Hippocampal formation (tissue), 2 donors: ENCODE measurements at places on chromosomes 7 and 10.

DNA sequence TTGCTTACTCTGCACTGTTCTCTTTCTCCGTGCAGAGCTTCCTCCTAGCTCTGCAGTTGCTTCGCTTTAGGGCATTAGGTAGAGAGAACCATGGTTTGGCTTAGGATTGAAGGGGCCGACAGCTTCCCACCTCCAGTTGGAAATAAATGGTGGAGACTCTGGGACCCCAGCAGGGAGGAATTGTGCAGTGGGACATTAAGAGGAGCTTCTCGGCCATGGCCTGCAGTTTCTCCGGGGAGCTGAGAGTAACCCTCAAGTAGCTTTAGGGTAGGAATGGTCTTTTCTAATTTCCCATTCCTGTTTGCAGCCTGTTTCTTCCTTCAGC is 1.2 kb downstream of the SUFU start:
- DNase-seq = no peak

- no peak for DNase-seq
These were observed 60.0 kb downstream of the DGKB start for GRCh38 chr7:14842523-14842922.

- no peak for DNase-seq
These were observed 336.5 kb downstream of the CRPPA start for GRCh38 chr7:16084875-16085274.

GRCh38 chr7:107014387-107015023 is 30.0 kb upstream of the PRKAR2B start:
- DNase-seq = no peak

GRCh38 chr7:21911341-21911875 is 34.3 kb downstream of the CDCA7L start:
- no peak for DNase-seq

GRCh38 chr10:118407026-118407425 is 64.9 kb upstream of the FAM204A start:
- DNase-seq = no peak

- no peak for DNase-seq
These were observed 546.0 kb upstream of the FZD8 start for GRCh38 chr10:36188080-36188453.

GRCh38 chr7:109983618-109984017 is 1107.3 kb upstream of the LRRN3 start:
- DNase-seq = no peak

- no peak for DNase-seq
These were observed 231.9 kb upstream of the GRM3 start for GRCh38 chr7:86411814-86412213.

- DNase-seq = no peak
These were observed 60.9 kb upstream of the COL1A2 start for GRCh38 chr7:94333810-94334209.

GRCh38 chr7:20241194-20241910 is 24.2 kb upstream of the MACC1 start:
- DNase-seq = no peak

DNA sequence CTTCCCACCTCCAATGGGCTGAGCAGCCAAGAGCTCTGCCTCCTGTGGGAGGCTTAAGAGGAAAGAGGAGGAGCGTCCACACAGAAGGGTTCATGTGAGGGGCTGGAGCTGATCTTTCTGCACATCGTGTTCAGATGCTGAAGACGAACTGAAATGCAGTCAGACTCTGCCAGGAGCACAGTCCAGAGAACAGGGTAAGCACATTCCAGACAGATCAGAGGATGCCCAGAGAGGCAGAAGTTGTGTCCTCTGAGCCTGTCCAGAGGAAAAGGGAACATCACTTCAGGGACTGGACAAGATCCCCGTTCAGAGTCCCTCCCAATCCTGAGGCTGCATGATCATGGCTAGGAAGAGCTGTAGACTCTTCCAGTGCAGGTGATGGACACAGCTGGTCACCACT is 72.9 kb downstream of the ITIH5 start:
- no peak for DNase-seq

DNA sequence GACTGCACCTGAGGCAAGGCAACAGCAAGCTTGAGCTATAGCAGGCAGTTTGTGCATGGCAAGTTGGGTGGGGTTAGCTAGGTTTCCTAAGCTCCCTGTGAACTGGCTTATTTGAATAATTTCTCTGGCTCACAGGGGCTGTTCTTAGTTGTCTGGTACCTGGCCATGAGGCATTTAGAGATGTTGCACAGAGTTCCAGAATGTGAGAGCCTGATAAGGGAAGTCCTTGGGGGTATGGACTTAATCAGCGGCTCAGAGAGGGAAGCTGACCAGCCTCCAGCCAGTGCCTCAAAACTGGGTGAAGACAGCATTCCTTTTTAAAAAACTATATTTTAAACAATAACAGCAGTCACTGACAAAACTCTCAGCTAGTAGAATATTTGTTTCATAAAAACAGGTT is 307.4 kb downstream of the FZD1 start:
- no peak for DNase-seq

GRCh38 chr10:36109399-36110023 is 467.4 kb upstream of the FZD8 start:
- DNase-seq = no peak

- DNase-seq = no peak
These were observed 21.6 kb upstream of the TRIL start for GRCh38 chr7:28979776-28980175.

DNA sequence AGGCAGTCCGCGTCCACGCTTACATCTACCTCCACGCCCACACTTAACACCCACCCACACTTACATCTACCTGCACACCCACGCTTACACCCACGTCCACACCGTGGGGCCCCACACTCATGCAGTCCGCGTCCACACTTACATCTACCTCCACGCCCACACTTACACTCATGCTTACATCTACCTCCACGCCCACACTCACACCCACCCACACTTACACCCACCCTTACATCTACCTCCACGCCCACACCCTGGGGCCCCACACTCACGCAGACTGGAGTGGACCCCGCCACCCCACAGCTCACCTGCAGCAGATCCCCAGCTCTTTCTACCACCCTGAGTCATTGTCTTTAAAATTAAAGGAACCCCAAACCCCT is 32.4 kb upstream of the PWWP2B start:
- no peak for DNase-seq

GRCh38 chr7:100156331-100157068 is 2.0 kb downstream of the TRAPPC14 start:
- DNase-seq = no peak

GRCh38 chr7:32564542-32564941 is 69.3 kb downstream of the AVL9 start:
- DNase-seq = no peak

DNA sequence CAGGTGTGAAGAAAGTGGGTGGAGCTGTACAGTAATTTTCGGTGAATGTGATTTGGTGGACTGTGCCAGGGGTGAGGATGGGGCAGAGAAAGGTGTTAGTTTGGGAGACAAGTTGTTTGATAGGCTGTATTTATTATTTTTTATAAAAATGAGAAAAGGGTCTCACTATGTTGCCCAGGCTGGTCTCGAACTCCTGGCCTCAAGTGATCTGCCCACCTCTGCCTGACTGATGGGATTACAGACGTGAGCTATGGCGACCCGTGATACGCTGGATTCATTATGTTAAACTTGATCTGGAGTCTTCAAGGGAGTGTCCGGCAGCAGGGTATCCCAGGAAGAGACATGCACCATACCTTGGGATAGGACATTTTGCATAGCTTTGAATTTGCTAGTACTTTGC is 1.3 kb downstream of the KAT6B start:
- no peak for DNase-seq

DNA sequence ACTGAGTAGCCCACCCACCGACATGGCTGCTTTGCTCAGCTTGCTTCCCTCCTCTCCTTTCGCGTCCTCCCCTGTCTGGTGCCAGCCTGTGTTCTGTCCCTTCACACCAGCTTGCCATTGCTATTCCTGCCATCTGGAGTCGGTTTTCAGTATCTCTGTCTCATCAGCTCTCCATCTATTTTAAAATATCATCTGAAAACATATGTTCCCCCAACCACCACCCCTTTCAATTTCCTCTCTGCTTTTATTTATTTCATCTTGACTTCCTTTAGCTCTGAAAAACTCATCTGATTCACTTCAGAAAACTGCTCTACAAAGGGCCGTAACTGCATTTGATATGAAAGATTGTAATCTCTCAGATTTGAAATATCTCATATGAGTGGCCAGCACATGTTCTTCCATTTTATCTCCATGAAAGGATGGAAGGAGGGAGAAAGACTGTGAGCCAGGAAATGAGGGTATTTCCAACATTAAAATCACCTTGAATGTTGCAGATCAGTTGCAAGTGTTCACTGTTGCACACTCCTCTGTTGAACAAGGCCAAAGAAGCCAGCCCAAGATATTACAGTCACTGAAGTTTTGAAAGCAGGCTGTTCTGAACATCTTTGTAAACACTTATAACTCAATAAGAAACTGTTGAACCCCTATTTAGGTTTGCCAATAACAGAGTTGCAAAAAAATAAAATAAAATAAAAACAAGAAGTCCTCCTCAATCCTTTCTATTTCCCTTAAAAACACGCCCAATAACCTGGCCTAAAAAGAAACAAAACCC is 202.4 kb upstream of the NEBL start:
- DNase-seq = no peak

GRCh38 chr10:1698185-1698584 is 39.1 kb downstream of the ADARB2 start:
- DNase-seq = no peak

- no peak for DNase-seq
These were observed 10.3 kb upstream of the DNAAF5 start for GRCh38 chr7:716222-716621.

GRCh38 chr10:124935946-124936345 is 6.0 kb upstream of the ZRANB1 start:
- DNase-seq = no peak

- no peak for DNase-seq
These were observed 322.2 kb downstream of the LRMDA start for GRCh38 chr10:75753621-75754020.

GRCh38 chr7:50329775-50330174 is 25.3 kb downstream of the IKZF1 start:
- no peak for DNase-seq

GRCh38 chr7:101865031-101865430 is 47.6 kb downstream of the CUX1 start:
- DNase-seq = no peak

GRCh38 chr7:125661677-125662076 is 732.1 kb upstream of the POT1 start:
- no peak for DNase-seq

DNA sequence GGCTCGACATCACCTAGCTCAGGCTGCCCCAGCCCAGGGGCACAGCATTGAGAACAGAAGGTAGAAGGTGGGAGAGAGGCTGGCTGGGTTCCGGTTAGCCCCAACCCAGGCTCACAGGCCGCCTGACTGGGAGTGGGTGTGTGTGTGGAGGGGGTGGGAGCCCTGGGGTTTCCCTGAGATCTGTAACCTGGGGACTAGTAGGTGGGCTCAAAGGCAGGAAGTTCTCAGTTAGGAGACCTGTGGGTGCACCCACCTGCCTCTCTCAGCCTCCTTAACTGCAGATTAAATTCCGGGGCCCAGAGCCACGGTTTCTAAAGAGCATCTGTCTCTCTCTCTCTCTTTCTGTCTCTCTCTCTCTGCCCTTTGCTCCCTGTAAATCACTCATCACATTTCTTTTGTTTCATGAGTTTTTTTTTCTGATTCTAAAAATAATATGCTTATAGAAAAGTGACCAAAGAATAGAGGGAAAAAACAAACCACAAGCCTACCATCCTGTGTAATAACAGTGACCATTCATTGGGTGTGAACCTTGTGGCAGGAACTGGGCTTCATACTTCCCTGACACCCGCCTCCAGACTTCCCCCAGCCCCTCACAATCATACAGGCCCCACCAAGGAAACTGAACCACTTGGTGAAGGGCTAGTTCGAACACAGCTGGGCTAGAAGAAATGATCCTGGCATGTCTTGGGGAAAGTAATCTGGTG is 83.4 kb upstream of the SMNDC1 start:
- no peak for DNase-seq

DNA sequence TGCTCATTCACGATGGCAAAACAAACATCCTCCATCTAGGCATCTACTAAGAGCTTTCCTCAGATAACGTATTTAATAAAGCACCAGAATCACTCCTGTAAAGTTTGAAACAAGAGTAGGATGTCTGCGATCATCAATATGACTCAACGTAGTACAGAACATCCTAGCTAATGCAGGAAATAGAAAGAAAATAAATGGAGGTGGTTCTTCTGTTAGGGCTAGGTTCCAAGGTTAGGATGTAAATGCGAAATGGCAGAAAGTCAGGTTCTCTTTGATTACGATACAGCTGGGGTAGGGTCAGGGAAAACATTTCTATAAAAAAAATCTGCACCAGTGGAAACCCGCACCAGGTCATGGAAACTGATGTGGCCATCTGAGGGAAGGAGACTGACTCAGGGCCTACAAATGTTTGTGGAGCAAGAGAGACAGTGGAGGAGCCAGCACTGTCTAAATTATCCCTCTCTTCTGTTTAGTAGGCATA is 29.1 kb downstream of the CCDC6 start:
- DNase-seq = no peak

DNA sequence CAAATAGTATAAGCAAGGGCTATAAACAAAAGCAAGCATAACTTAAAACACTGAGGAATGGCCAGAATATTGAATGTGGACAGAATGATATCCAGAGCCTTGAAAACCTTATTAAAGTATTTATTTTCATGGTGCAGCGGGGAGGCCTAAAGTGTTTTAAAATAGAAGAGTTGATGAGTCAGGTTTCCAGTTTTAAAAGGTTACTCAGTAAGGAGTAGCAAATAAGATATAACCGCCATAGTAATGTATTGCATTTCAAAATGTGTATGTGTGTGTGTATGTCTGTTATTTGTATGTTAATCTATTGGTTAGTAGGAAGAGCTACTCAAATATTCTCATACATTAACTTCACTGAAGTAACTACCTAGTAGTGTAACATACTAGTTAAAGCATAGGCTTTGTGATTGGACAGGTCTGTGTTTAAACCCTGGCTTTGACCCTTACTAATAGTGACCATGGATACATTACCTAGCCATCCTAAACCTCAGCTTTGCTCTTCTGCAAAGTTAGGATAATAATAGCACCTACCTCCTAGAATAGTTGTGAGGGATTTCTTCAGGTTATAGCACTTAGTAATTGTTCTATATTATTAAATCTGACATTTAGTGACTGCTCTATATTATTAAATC is 16.9 kb downstream of the CUTC start:
- DNase-seq = no peak

GRCh38 chr10:95168694-95169093 is 25.3 kb upstream of the ACSM6 start:
- no peak for DNase-seq

- no peak for DNase-seq
These were observed 2.1 kb downstream of the KLRG2 start for GRCh38 chr7:139481364-139481763.

DNA sequence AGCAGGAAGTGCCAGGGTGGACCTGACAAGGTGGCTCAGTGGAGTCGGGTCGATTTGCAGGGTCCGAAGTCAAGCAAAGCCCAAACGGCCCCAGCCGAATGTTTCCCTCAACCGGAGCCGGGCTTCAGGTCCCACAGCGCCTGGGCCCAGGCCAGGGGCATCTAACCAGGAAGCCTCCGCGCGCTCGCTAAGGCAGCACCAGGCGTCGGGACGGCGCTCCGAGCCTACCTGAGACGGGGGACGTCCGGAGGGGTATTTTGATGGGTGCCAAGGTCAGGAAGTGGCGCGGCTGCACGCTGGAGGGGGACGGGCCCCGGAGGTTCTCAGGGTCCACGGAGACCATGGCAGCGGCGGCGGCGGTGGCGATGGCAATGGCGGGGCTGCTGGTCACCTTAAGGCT is 51.5 kb downstream of the TCERG1L start:
- no peak for DNase-seq

- no peak for DNase-seq
These were observed 5.8 kb downstream of the LIPA start for GRCh38 chr10:89245802-89246201.
